ENCODE measurements at places on chromosomes 6 and 20. TPM values are rescaled to one million over a fixed set of nuclear protein-coding genes. Genes with fewer than 3 reads are reported as not detected.

- peak; percentile 54 for DNase-seq
These were observed at the start of gene FERMT1 for GRCh38 chr20:6122873-6123648. TSS of gene FERMT1 (minus strand) at chr20:6123030. CDS start at chr20:6119554, 3,476 bp downstream.

DNA sequence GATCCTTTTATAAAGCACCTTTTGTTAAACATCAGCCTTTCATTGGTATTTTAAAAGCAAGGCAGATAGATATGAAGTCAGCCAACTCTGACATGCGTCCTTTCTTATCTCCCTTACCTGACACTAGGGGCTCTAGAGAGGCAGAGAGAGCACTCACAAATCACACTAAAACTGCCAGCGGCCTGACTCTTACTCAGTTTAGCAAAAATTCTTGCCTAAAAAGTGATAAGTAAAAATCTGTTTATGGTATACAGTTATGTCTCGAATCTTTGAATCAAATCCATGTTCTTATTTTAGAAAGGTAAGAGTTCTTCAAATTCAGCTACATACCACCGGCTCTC, 10.4 kb upstream of the TDRD6 start:
- DNase-seq = no peak

GOPC gene
- 48.8 TPM for total RNA-seq

DNA sequence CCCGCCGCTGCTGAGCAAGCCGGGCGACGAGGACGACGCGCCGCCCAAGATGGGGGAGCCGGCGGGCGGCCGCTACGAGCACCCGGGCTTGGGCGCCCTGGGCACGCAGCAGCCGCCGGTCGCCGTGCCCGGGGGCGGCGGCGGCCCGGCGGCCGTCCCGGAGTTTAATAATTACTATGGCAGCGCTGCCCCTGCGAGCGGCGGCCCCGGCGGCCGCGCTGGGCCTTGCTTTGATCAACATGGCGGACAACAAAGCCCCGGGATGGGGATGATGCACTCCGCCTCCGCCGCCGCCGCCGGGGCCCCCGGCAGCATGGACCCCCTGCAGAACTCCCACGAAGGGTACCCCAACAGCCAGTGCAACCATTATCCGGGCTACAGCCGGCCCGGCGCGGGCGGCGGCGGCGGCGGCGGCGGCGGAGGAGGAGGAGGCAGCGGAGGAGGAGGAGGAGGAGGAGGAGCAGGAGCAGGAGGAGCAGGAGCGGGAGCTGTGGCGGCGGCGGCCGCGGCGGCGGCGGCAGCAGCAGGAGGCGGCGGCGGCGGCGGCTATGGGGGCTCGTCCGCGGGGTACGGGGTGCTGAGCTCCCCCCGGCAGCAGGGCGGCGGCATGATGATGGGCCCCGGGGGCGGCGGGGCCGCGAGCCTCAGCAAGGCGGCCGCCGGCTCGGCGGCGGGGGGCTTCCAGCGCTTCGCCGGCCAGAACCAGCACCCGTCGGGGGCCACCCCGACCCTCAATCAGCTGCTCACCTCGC, 1.5 kb downstream of the ARID1B start:
- DNase-seq = peak; percentile 37

- DNase-seq = no peak
These were observed 92.5 kb downstream of the BMP7 start for GRCh38 chr20:57173986-57174385.

DNA sequence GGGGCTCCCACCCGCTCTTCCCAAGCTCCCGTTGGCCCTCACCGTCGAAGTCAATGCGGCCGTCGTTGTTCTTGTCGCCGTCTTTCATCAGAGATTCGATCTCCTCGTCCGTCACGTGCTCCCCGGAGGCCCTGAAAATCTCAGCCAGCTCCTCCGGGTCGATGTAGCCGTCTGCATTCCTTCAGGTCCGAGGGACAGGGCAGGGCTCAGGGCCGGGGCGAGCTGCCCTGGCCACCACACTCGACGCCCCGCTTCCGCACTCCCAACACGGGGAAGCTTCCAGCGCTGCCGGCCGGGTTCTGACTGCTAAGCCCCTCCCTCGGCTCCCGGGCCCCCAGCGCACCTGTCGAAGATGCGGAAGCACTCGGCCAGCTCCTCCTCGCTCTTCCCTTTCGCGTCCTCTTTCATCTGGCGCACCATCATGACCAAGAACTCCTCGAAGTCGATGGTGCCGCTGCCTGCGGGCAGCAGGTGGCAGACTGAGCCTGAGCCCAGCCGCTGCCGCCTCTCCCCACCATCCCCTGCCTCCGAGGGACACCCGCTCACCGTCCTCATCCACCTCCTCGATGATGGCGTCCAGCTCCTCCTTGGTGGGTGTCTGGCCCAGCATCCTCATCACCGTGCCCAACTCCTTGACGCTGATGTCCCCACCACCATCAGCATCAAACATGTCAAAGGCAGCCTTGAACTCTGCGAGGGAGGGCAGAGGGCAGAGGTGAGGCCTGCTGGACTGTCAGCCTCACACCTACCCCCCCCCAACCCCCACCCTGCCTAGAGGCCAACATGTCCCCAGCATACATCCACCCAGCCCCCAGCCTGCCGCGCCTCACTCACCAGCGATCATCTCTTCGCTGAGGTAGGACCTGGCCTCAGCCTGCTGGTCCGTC, 2.9 kb downstream of the TNNC2 start:
- DNase-seq = peak; percentile 15

- no peak for DNase-seq
These were observed 91.7 kb upstream of the ELOVL5 start for GRCh38 chr6:53440336-53440945.

Measured in progenitor cell of endocrine pancreas (in vitro differentiated cells).